Sciatic nerve (tissue), 2 donors: ENCODE measurements at places on chromosomes 6 and 20. TPM values are rescaled to one million over a fixed set of nuclear protein-coding genes. Genes with fewer than 3 reads are reported as not detected.

The TSPO2 gene
- 0.53 TPM for total RNA-seq

DNA sequence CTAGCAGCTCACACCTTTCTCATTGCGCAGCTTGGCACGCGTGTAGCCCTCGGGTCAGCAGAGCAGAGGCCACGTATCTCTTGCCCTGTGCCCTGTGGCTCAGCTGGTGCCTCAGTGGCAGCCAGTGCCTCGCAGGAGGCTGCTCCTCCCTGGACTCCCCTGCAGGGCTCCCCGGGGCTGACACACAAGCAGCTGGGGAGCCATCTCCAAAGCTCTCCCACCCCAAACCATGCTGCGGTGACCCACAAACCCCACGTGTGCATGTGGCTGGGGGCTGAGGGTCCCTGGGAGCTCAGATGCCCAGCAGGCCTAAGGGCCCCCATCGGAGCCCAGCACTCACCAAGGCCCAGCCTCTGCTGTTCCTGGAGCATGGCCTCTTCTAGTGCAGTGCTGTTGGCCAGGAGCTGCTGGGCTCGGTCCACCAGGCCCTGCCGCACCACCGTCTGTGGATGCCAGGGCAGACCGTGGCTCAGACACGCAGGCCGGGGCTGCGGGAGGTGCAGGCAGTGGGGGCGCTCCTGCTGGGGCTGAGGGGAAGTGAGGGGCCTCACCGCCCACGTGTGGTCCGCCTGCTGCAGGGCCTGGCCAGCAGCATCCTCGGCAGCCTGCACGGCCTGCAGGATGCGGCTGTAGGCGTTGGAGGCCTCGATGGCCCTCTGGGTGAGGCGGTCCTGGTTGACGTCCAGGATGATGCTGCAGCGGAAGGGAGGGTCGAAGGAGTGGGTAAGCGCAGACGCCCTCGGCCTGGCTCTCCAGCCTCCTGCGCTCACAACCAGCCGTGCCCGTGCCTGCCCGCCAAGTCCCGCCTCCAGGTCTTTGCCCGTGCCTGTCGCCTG, 13.8 kb downstream of the ADRM1 start:
- DNase-seq, result no peak

DNA sequence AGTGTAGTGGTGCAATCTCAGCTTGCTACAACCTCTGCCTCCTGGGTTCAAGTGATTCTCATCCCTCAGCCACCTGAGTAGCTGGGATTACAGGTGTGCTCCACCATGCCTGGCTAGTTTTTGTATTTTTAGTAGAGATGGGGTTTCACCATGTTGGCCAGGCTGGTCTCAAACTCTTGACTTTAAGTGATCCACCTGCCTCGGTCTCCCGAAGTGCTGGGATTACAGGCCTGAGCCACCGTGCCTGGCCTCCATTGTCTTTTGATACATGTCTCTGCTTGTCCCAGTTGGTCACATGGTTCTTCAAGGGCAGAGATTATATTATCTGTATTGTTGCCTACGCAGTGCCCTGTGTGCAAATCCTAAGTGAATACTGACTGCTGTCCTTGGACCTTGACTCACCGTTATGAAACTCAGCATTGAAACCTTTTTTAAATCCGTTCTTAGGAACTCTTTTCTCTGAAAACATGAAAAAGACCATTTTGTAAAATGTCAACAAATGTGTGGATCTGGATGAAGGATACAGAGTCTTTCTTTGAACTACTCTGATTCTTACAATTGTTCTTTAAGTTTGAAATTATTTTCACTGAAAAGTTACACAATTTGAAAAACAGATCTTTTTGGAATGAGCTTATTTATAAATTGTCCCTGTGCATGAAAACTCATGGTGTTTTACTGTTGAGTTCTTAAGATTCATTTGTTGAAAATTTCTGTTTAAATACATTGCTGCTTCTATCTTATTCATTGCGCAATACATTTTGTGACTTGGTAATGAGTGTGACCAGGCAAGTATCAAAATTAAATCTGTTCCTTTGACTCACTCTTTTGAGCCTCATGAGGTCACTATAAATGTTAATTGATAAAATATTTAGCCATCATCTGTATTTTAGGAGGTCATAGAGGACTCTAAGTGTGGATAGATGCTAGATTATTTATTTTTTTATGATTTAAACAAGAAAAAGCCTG, 293.5 kb downstream of the UTRN start:
- no peak for DNase-seq

DNA sequence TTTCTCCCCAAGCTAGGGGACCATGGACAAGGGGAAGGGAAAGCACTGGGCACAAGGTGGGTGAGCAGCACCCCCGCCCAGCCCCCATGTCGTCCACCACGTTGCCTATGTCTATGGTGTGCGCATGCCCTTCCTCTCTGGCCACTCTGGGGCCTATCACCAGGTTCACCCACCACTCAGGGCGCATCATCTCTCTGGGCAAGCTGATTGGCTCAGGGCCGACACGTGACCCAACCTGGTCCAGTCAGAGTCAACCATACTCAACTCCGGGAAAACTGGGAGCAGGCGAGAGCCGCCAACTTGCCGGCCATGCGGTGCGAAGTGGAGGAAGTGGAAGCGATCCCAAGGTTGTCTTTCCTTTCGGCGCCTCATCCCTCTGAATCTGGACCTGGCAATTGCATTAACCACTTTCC, 25.9 kb downstream of the ACSS1 start:
- peak; percentile 72 for DNase-seq

- peak; percentile 71 for DNase-seq
Observed at GRCh38 chr6:70166088-70166958, 136.6 kb downstream of the COL9A1 start.

DNA sequence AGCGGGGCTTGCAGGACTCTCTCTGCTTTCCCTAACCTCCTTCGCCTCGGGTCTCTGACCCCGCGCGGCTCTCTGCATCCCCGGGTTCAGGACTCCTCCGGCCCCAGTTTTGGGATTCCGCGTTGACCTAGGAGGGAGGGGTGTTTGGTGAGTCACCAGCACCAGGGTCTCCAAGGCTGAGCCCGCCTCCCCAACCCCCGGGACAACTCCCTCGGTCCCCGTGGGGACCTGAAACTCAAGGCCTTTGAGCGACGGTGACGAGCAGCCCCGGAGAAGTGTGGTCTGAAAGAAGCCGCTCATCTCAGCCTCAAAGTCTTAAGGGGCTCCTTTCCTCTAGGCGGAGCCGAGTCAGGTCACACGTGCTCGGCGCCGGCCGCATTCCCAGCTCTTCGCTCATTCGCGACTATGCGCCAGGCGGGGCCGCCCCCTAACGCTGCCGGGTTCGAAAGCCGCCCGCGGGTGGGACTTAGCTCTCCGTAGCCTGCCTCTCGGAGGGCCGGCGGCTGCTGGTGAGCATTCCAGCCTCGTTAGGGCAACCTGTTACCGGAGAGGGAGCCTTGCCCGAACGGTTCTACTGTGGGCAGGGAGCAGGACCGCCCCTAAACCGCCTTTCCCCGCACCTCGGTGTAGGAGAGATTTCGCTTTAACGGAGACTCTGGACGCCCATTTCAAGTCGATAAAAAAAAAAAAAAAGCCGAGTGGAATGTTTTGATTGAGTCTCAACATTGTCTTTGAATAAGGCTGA, 3.0 kb upstream of the PRDM13 start:
- no peak for DNase-seq

DNA sequence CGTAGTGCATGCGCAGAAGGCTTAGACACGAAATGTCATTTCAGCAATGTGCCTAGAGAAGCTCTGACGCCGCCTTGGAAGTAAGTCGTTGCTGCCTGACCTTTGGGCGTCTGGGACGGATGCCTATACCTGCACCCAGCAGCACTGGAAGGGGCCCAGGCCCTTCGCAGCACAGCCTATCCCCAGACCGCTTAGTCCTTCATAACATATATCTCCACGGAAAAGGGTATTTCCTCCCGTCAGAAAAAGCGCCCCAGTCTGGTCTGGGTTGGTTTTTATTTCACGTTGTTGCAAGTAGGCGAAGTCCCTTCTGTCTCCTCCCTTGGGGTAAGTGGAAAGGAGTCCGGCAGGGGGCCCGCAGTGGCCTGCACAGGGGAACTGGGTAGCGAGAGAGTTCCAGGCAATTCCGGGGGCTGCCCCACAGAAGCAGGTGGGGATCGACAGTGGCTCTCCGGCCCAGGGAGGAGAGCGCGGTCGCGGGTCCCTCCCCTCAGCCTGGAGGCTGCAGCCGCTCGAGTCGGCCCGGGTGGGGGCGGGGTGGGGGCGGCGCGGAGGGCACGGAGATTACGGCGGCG, 559 bp upstream of the EYA4 start:
- DNase-seq, result no peak

GRCh38 chr6:88442737-88443136, 276.6 kb upstream of the CNR1 start:
- DNase-seq, result no peak

DNA sequence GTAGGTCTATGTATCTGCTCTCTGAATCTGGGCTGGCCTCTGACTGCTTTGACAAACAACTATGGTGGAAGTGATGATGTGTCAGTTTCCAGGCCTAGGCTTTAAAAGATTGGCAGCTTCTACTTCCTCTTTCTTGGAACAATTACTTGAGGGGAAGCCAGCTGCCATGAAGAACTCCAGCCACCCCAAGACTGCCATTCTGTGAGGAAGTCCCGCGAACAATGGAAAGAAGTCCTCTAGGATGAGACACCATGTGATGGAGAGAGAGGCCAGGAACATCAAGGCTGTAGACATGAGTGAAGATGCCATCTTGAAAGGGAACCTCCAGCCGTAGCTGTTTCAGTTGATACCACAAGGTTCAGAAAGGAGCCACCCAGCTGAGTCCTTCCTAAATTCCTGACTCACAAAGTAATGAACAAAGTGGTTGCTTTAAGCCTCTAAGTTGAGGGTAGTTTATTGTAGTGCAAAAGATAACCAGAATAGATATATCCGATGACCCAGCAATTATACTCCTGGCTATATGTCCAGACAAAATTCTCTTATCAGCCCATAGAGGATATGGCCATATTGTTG, 15.3 kb upstream of the TCF15 start:
- DNase-seq, result no peak

- DNase-seq, result no peak
Observed at GRCh38 chr6:31074401-31074800, 38.0 kb downstream of the C6orf15 start.
